ENCODE measurements at places on chromosomes 2 and 18.

GRCh38 chr2:208183526-208183925 is 6.3 kb downstream of the C2orf80 start:
- H3K4me3 ChIP-seq: no peak overlapping the region
- no peaks in the 10 kb centered on the region for H3K4me1 ChIP-seq
- no peak for DNase-seq
- no peaks in the 10 kb centered on the region for H3K36me3 ChIP-seq
- peaks cover 19% of the 10 kb centered on the region for H3K27me3 ChIP-seq
- H3K27ac ChIP-seq: no peak overlapping the region

GRCh38 chr18:36733150-36733549 is 95.7 kb downstream of the TPGS2 start:
- H3K4me3 ChIP-seq: no peak overlapping the region
- no peak overlapping the region for H3K27ac ChIP-seq
- H3K27me3 ChIP-seq: peaks cover 4% of the 10 kb centered on the region
- no peak for DNase-seq
- no peaks in the 10 kb centered on the region for H3K36me3 ChIP-seq

GRCh38 chr2:83191316-83191715 is 1267.8 kb downstream of the SUCLG1 start:
- H3K27ac ChIP-seq: no peak overlapping the region
- H3K36me3 ChIP-seq: no peaks in the 10 kb centered on the region
- no peak for DNase-seq
- no peaks in the 10 kb centered on the region for H3K4me1 ChIP-seq
- no peak overlapping the region for H3K4me3 ChIP-seq

DNA sequence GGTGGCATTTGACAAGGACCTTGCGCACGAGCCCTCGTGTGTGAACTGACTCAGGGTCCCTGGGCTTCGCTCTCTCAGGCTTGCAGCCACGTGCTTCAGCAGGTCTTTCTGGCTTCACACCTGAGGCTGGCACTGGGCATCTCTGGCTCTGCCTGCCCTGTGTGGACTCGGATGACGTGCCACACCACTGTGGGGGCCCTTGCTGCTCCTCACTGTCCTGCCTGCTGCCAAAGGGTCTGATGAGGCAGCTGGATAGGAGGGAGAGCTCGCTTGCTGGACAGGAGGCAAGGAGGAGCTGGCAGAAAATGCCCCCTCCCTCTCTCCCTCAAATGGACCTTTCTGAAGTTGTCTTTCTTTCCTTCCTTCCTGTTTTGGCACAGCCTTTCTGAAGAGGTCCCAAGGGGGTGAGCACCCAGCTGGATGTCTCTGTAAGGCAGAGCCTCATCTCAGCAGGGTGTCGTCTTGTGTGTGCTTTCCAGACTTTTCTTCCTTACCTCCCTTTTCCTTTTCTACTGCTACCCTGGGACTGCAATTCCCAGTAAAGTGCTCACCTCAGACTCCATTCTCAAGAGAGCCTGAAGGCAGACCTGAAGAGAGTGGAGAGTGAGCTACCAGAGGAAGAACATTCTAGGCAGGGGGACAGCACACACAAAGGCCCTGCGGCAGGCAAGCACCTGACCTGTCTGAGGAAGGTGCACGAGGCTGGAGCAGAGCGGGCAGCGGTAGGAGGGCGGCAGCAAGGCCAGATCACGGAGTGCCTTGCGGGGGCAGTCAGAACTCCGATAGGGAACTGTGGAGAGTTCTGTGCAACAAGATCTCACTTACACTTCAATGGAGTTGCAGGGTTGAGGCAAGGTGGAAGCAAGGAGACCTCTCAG is 5.3 kb downstream of the PER2 start:
- H3K27ac ChIP-seq: no peak overlapping the region
- H3K27me3 ChIP-seq: no peaks in the 10 kb centered on the region
- H3K4me3 ChIP-seq: no peak overlapping the region
- peaks cover 10% of the 10 kb centered on the region for H3K4me1 ChIP-seq
- DNase-seq: no peak

- H3K36me3 ChIP-seq: no peaks in the 10 kb centered on the region
- H3K4me3 ChIP-seq: no peak overlapping the region
- peaks cover 7% of the 10 kb centered on the region for H3K27me3 ChIP-seq
- H3K4me1 ChIP-seq: no peaks in the 10 kb centered on the region
- DNase-seq: no peak
These were observed 127.4 kb downstream of the VAPA start for GRCh38 chr18:10041180-10041579.

DNA sequence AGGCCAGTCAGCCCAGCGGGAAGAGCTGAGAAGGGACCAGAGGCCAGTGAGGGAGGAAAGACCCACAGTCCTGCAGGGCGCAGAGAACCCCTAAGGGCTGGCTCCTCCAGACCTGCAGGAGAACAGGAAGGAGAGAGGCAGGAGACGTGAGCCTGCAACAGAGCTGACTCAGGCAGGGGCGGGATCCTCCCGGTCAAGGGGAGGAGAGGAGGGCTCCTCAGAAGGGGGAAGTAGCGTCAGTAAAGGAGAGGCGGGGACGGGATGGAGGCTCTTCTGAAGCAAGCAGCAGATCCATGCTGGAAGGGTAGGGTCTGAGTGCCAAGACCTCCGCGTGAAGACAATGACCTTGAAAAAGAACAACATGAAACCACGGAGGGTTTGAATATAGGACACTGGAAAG is 50.8 kb downstream of the TRABD2A start:
- peaks cover 46% of the 10 kb centered on the region for H3K4me1 ChIP-seq
- H3K36me3 ChIP-seq: peaks cover 28% of the 10 kb centered on the region
- no peak overlapping the region for H3K27ac ChIP-seq
- no peaks in the 10 kb centered on the region for H3K27me3 ChIP-seq
- no peak overlapping the region for H3K4me3 ChIP-seq

GRCh38 chr2:102062802-102063201 is 71.0 kb downstream of the IL1R2 start:
- peak overlapping the region; percentile 84 for H3K27ac ChIP-seq
- no peaks in the 10 kb centered on the region for H3K27me3 ChIP-seq
- peaks cover 41% of the 10 kb centered on the region for H3K4me1 ChIP-seq

Data from activated CD4-positive, alpha-beta memory T cell treated with anti-CD3 and anti-CD28 coated beads, Interleukin-2, amount 10 ng/mL, durations not matched to agents 7 days and 5 days (primary cell).